HFFc6 (cell line): ENCODE measurements at places on chromosomes 11 and 22.

DNA sequence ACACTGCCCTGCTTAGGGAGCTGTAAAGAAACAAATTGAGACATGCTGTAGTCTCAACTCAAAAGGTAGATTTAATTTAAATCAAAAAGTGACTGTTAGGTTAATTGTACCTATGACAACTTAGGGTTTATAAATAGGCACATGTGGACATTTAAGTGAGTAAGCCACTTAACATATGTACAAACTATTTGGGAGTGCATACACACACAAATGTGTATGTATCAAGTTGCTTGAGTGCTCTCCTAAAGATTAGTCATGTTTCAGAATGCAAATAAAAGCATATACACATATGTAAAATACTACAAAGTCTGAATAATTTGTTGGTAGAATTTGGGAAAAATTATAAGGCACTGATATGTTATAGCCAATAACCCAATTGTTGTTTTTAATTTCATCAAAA, 1435.7 kb downstream of the LRRC4C start:
- DNase-seq = no peak

- no peak for DNase-seq
Measured at GRCh38 chr11:102615894-102616432, 9.2 kb downstream of the MMP20 start.

- peak; percentile 52 for DNase-seq
Measured at GRCh38 chr22:28019881-28020861, 101.1 kb upstream of the PITPNB start.

GRCh38 chr11:134612140-134613030, 200.3 kb upstream of the B3GAT1 start:
- DNase-seq = no peak

DNA sequence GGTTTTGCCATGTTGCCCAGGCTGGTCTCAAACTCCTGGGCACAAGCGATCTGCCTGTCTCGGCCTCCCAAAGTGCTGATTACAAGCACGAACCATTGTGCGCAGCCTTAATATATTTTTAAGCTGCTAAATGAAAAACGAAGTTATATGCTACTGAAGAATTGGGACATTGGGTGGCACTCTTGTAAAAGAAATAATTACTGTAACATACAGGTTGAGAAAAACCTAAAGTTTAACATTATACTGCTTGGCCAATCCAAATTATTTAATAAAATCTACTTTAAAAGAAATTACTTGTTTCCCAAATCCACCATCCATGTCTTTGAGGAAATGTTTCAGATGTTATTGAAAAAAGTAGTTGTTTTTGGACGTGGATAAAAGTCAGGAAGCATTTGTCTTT, 37.9 kb upstream of the ARHGAP32 start:
- no peak for DNase-seq
